Ascending aorta (tissue), 2 donors: ENCODE measurements at places on chromosomes 6 and 20.

GRCh38 chr20:5189917-5190316, 63.1 kb downstream of the CDS2 start:
- H3K27ac ChIP-seq = peak overlapping the region; percentile 4
- no peak overlapping the region for H3K4me3 ChIP-seq
- no peak for DNase-seq
- no peaks in the 10 kb centered on the region for H3K4me1 ChIP-seq
- peaks cover 85% of the 10 kb centered on the region for H3K36me3 ChIP-seq

GRCh38 chr20:50792708-50793574, 1.9 kb upstream of the BCAS4 start:
- peaks cover 24% of the 10 kb centered on the region for H3K4me1 ChIP-seq
- no peaks in the 10 kb centered on the region for H3K36me3 ChIP-seq
- no peak overlapping the region for H3K4me3 ChIP-seq

- H3K27me3 ChIP-seq = no peaks in the 10 kb centered on the region
- DNase-seq = no peak
- no peaks in the 10 kb centered on the region for H3K4me1 ChIP-seq
- H3K36me3 ChIP-seq = no peaks in the 10 kb centered on the region
Observed at GRCh38 chr6:4381381-4381780, 246.0 kb upstream of the ECI2 start.

DNA sequence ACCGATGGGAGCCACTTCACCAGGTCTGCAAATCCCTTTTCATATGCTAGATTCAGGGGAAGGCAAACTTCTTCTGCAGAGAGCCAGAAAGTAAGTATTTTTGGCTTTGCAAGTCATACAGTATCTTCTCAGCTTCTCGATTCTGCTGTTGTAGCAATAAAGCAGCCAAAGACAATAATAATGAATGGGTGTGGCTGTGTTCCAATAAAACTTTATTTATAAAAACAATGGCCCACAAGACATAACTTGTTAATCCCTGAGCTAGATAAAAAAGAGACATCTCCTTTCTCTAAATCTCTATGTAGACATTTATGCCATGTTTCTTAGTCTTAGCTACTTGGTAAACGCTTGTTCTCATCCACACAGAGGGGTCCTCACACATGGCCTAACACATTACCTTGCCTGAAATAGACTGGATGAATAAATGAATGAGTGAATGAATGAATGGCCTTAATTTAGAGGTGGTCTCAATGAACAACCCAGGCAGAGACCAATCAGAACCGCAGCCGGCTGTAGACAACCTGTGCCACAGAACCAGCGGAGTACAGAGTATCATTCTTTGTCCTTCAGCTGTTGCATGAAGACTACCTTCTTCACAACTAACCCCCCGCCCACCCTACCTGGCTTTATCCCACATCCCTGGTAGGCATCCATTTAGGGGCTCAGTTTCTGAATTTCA, 13.5 kb upstream of the PREX1 start:
- no peak overlapping the region for H3K27ac ChIP-seq
- H3K4me3 ChIP-seq = no peak overlapping the region
- H3K36me3 ChIP-seq = no peaks in the 10 kb centered on the region
- H3K27me3 ChIP-seq = no peaks in the 10 kb centered on the region
- no peak for DNase-seq

DNA sequence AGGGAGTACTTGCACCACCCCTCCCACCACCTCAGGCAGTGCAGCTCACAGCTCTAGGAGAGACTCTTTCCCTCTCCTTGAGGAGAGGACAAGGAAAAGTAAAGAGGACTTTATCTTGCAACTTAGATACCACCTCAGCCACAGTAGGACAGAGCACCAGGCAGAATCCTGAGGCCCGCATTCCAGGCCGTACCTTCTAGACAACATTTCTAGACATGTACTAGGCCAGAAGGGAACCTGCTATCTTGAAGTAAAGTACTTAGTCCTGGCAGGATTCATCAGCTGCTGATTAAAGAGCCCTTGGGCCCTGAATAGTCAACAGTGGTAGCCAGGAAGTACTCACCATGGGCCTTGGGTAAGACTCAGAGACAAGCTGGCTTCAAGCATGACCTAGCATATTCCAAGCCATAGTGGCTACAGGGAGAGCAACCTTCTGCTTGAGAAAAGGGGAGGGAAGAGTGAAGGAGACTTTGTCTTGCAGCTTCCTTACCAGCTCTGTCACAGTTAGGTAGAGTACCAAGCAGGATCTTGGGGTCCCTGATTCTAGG, 384.4 kb upstream of the RNF217 start:
- H3K27me3 ChIP-seq = no peaks in the 10 kb centered on the region
- no peaks in the 10 kb centered on the region for H3K36me3 ChIP-seq
- no peak overlapping the region for H3K4me3 ChIP-seq
- no peak overlapping the region for H3K27ac ChIP-seq
- no peaks in the 10 kb centered on the region for H3K4me1 ChIP-seq
